NCI-H1694 treated with DMSO at 0.1 percent for 48 hours (cell line): ENCODE measurements at places on chromosomes 7 and 10.

DNA sequence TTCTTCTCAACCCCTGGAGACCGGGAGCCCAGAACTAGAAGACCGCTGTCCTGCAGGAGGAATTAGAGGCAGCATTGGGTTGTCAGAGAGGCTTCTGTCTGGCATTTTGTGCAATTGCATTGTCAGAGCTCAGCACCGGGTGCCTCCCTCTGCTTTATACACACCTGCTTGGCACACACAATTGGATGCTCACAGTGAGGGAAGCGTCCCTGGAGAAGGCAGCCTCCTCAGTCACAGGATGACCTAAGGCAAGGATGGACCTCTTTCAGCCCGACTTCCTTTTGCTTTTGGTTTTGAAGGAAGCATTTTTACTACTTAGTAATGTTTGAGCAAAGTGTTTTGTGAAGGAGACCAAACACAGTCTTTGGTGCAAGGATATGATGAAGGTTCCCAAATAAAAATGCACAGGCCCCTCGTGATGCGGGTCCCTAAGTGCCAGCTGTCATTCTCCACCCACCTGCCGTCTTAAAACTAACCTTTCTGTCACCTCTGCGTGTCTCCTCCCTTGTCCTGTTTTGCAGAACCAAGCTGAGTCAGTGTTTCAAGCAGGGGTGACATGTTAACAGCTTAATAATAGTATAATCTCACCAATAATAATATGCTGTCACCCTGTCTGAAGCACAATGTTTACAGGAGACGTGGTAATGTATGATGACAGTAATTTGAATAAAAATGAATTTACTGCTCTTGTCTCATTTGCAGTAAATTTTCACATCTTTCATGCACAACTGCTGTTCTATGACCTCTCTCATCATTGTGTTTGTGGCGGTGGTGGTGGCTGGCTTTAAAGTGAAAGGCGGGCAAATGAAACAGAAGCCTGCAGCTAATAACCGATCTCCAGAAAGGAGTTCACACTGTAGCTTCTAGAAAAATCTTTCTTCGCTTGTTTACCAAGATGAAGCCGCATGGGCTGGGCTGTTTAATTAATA is 430.2 kb upstream of the MKI67 start:
- DNase-seq = no peak

DNA sequence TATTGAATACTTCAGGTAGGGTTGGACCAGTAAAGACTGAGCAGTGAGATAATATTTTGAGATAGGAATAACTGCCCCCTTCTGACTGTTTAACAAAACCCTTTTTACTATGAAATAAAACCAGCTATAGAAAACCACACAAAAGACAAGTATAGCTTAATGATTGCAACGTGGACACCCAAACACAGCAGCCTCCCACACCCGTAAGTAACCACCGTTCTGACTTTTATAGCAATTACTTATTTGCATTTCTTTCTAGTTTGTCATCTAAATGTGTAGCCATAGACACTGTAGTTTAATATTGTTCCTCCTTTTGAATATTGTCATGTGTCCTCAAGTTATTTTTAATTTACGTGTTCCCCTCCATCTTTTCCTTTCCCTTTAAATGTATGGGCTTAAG is 42.9 kb upstream of the SYPL1 start:
- no peak for DNase-seq

DNA sequence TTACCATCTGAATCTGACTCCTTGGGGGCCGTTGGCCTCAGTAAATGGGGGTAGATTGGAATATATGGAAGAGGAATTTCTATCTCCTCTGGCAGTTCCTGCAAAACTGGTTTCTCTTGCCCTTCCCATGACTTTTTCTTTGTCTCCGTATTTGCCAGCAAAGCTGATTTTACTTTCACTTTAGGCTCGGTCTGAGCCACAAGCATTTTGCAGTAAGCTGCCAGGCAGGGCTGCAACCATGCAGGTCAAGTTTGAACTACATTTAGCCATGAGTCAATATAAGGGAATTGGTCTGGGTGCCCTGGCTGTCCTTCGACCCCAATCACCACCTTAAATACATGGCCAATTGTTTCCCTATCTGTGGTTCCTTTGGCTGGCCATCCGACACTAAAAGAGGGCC is 104.3 kb downstream of the TRIM24 start:
- DNase-seq = no peak

DNA sequence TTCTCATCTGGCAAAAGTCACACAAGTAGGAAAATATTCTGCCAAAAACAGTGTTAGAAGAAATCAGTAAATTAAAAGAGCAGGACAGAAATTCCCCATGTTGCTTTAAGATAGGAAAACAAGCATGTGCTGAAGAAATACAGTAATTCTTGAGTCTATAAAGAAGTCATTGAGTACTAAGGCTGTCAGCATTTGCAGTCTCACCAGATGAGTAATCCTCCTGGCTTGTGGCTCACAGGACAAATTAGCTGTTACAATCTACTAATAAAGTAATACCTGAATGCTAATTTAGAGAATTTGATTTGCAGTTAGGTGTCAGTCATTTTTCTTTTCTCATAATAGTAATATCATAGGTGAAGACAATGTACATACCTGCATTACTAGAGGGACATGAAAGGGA is 1158.9 kb upstream of the CELF2 start:
- no peak for DNase-seq

DNA sequence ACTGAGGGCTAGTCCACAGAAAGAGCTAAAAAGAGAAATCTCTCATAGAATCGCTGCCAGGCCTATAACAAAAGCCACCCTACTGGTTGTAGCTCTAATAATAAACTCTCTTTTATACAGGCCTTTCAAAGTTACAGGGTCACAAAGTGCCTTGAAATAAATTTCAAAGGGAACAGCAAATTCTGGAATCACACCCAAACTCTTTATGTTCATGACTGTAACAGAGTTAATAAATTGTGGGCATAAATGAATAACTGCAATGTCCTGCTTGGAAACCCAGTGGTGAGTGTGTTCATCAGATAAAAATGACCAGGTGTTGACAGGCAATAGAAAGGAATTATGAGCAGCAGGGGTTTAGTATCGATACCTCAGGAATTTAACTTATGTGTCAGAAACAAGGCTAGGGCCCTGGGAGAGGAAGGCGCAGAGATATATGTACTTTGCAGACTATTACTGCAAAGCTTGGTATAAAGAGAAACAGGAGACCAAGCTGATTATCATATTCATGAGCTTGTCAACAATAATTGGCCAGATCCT is 9.3 kb downstream of the CDC14C start:
- no peak for DNase-seq

GRCh38 chr7:139639563-139639962 is 116.1 kb downstream of the CLEC2L start:
- DNase-seq = no peak

GRCh38 chr10:74855027-74855426 is 28.6 kb downstream of the KAT6B start:
- no peak for DNase-seq

GRCh38 chr7:80967071-80967916 is 48.4 kb upstream of the SEMA3C start:
- no peak for DNase-seq
